ENCODE measurements at places on chromosomes 5 and 9.

DNA sequence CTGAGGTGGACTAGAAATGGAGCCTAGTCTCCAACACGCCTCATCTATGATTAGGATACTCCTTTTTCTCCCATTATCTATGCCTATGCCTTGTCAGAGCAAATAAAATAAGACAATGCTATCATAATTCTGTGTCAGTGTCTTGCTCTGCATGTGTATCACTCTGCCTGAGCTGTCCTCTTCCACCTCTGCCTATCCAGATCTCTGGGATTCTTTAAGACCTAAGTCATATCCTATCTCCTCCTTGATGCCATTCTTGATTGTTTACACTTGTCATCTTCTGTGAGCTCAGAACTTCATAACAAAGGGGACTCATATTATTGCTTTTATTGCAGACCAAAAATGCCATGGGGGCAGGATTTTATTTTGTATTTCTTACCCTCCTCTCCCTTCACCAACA, 351.2 kb upstream of the C9orf72 start:
- no peak for DNase-seq

DNA sequence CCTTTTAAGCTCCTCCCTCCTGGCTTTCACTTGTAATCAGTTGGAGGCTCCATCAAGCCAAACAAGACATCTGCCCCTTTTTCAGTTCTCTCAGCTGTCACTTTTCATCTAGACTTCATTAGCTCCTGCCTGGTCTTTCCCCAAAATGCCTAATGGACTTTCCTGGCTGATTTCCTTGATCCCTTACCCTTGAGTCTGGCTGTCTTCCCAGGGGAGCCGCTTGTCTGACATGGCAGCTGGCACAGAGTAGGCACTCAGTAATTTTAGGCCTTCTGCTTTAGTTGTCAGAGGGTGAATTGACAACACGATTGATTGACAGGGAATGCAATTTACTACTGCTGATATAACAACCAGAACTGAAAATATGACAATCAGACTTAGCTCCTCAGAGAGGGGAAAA, 2.1 kb downstream of the C9orf153 start:
- no peak for DNase-seq

DNA sequence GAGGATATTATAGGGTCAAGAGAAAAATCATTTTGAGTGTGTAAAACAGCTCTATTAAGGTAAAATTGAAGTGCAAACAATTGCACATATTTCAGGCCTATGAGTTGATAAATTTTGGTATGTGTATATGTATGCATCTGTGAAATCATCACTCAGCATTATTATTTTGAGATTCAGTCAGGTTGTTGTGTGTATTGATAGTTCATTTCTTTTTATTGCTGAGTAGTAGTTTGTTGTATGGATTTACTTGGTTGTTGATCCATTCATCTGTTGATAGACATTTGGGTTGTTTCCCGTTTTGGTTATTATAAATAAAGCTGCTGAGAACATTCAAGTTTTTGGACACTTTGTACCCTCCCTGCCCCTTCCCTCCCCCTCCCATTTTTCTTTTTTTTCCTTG, 50.3 kb downstream of the RAB24 start:
- DNase-seq = no peak

GRCh38 chr9:33304362-33304761, 14.0 kb downstream of the NFX1 start:
- DNase-seq = no peak

DNA sequence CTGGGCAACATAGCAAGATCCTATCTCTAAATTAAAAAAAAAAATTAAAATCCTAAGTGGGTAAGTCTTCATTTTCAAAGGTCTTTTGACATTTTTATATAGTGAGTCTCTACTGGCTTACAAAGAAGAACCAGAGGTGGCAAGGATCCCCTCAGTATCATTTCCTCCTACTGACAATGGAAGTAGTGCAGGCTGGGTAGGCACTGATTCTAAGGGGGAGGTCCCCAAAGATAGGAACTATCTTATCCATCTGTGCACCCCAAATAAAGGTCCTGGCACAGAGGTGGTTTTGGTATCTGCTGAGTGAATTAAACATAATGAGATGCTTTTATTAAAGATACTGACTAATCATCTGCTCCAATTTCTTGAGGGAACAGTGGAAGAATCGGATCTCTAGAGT, 4.2 kb downstream of the FAM193B start:
- no peak for DNase-seq

GRCh38 chr5:118439831-118440230, 548.5 kb downstream of the DTWD2 start:
- DNase-seq = no peak

DNA sequence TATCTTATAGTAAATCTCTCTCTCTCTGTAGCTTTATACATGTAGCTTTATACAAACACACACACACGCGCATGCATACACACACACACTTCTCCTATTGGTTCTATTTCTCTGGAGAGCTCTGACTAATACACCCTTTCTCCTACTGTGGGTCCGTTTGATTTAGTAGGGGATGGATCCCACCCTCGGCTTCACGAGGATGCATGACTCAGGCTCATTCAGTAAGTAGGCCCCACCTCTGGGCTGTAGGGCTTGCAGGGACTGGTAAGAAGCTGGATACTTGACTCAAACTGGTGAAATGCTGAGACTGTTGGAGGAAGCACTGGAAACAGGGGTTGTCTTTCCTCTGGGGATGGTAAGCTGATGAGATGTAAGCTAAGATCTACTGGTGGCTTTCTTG, 98.7 kb downstream of the SLC24A2 start:
- no peak for DNase-seq

- no peak for DNase-seq
These were observed 304.4 kb upstream of the SMC2 start for GRCh38 chr9:103789686-103790085.

DNA sequence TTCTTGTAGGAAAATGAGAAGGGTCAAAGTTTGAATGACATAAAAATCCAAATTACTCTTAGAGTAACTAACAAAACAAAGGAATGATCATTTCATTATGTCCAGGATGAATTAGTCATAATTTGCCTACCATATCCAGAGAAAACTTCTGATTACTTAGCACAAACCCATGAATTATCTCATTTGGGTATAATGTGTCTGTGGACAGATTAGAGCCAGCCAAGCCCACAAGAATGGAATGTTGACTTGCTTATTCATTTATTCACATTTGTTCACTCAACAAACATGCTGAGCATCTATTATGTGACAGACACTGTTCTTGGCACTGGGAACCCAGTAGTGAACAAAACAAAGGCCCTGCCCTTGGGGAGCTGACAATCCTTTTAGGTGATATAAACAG, 87.4 kb downstream of the APBA1 start:
- no peak for DNase-seq

DNA sequence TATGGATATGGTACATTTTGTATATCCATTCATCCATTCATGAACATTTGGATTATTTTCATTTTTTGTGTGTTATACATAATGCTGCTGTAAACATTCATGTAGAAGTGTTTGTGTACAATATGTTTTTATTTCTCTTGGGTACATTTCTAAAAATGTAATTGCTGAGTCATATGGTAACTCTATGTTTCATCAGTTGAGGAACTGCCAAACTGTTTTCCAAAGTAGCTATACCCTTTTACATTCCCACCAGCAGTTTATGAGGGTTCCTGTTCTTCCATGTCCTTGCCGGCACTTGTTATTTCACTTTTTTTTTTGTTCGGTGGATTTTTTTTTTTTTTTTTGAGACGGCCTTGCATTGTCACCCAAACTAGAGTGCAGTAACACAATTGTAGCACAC, 54.0 kb upstream of the MCCC2 start:
- DNase-seq = no peak

GRCh38 chr5:54159893-54160195, 150.5 kb downstream of the ARL15 start:
- no peak for DNase-seq
